ENCODE measurements at places on chromosomes 13 and 19.

DNA sequence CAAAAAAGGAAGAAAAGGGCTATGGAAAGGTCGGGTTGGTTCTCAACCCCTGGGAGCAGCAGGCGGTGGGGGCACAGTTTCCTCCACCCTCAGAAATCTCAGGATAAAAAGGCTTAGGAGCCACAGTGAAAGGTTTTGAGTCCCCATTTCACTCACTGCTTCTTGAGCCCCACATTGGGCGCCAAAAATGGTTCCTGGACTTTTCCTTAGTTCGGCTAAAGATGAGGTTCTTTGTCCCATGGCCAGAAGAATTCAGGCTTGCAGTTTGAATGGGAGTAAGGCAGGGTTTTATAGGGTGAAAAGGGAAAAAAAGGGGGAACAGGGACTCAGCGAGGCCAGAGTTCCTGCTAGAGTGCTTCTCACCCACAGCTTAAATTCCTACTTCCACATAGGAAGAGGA is 179.5 kb downstream of the GGACT start:
- no peak for DNase-seq

- no peak for DNase-seq
Observed at GRCh38 chr19:18895824-18896341, at the start of gene CERS1. Gene CERS1 (minus strand): TSS chr19:18896158. CDS start chr19:18896072, 86 bp downstream.

- no peak for DNase-seq
Observed at GRCh38 chr19:33098055-33098534, 17.1 kb downstream of the GPATCH1 start.

DNA sequence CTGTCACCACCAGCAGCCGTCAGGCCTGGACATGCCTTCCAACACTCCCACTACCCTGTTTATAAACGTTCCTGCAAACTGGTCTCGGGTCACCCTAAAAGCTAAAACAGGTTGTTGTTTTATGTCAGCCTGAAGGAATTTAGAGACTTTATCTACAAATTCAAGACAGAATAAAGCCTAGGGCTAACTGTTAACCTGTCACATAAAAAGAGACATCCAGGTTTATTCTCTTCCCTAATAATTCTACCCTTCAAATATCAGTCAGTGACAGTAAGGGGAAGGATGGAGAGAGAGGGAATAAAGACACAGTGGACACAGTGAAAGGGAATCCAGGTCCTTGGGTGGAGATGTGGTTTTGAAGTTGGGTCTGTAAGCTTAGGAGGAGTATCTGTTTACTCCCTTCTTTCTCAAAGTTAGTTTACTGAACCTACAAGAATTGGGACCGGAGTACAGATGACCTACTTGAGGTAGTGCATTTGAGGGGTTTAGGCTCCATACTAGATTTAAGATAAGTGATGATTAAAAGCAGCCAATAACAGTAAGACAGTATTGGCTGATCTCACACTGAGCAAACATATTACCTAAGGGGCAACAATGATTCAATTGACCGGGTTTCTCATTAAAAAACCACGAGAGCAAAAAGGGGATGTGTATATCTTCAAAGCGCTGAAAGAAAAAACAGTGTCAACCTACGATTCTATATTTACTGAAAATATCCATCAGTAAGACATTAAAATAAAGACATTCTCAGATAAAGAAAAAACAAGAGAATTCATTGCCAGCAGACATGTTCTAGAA is 142.7 kb downstream of the USP12 start:
- no peak for DNase-seq

DNA sequence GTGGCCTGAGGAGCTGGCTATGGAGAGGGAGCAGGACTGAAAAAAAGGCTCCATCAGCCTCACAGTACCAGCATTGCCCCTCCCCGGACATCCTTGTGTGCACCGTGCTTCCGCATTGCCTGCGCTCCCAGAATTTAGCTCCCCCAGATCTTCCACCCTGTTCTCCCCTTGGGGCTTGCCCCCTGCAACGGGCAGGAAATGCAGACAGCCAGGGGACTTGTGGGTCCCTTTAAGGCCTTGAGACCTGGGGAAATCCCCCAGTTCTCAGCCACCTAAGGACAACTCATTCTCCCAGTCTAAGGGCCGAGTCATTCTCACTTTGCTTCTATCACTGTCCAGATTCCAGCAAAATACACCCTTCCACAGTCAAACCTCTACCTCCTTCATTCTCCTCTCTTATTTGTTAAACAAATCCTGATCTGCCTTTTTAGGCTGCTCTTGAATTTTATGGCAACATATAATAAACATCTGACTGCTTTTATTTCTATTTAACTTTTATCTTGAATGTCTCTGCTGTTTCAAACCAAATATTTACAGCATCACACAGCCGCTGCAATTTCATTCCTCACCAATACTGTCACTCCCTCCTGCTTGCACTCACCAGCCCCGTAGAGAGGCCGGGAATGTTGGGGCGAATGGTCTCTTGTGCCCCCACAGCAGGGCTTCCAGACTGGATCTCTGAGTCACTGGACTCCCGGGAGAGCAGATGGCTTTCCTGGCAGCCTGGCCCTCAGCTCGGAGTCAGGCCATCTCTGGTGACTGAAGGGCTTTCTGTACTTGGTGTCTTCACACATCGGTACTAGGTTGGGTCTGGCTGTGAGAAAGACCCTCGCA is 221.9 kb downstream of the TSHZ3 start:
- no peak for DNase-seq

DNA sequence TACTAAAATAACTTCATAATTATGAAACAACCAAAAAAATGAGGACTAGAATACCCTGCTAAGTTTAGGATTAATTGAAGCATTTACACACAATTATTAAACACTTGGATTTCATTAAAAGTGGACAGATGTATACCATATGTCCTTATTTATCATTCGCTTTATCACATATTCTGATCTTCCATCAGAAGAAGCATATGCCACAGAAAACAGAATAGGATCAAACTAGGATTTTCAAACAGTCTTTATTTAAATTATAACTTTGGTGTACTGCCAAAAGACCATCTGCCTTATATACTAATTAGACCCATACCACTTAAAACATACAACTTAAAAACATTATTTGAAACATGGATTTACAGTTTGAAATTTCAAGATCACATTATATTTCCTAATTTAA is 727.1 kb upstream of the KLHL1 start:
- DNase-seq: no peak

DNA sequence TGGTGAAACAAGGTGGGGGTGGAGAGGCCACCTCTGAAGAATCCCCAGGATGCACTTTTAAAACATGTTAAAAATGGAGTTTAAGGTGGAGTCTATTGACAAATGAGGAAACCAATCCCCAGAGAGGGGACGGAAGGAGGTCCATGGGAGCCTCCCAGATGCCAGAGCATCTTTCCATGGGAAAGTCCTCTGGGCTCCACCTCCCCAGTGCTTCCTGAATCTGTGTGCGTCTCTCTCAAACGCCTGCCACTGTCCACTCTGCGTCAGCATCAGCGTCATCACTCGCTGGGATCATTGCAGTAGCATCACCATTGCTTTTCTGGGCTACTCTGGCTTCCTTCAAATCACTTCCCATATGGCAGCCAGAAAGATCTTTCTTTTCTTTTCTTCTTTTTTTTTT is 6.2 kb downstream of the GPR4 start:
- no peak for DNase-seq

DNA sequence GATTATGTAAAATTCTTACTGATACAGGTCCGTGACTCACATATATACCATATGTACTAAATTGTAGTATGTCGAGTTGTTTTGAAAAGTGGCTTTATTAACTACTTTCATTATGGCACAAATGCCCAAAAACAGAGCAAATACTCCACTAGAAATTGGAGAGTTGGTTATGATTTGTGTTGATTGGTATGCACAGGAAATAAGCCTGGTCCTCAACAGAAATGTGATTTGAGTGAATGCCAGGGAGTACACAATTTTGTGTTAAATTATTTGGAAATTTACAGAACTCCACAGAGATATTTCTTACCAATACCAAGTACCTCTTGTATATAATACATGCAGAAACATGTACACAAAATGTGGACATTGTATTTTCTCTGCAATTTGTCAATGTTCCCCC is 676.7 kb downstream of the PCDH9 start:
- DNase-seq: no peak

GRCh38 chr13:38688674-38689073 is 1.8 kb downstream of the FREM2 start:
- DNase-seq: no peak

GRCh38 chr13:51520524-51520923 is 63.7 kb upstream of the WDFY2 start:
- DNase-seq: no peak

DNA sequence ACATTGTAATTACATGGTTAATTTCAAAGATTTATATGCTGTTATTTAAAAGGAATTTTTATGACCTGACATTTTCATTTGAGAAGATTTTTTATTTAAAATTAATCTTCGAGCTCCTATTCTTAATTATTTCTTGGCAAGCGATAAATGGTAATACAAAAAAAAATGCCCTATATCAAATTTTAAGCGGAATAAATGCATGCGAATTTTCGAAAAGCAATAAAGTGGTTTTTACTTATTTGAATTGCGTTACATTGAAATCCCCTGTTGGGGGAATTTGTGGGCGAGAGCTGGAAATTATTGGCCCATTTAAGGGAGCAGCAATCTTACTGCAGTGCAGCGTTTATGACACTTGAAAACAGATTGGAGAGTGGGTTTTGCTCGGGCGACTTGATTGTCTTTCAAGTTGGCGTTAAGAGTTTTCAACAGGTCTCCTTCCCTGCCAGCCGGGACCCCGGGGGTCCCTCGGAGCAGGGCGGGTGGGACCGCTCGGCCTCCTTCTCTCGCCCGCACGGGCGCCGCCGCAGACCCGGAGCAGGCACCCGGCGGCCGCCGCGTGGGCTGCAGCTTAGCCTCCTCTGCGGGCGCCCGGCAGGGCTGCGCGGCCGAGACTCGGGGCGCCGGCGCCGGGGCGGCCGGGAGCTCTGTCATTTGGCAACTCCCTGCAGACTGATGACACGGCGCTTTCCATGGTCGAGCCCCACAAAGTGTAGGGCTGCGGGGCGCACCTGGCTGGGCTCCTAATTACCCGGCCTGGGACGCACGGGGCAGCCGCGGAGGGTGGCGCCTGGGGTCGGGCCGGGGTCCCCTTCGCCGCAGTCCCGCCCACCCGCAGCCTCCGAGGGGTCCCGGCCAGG is 255.1 kb upstream of the SOX21 start:
- DNase-seq: no peak

GRCh38 chr19:42352301-42353259 is 27.1 kb downstream of the MEGF8 start:
- DNase-seq: no peak

DNA sequence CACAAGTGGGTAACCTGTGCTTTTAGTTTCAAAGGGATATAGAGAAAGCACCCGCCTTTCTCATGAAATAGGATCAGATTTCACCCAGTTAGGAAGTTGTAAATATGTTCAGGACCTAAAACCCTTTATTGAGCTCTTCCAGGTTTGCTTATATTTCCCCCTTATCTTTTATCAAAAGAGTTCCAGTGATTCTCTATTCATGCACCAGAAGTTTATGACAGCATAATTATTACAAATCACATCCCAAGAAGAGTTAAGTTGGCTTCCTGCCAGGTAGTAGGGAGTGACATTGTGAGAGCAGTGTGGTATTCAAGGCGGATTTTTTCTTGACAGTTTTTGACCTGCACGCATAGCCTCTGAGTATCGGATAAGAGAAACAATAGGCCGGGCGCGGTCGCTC is 190.3 kb downstream of the STK24 start:
- no peak for DNase-seq

- no peak for DNase-seq
Observed at GRCh38 chr19:41877916-41878905, 1.1 kb downstream of the CD79A start.

DNA sequence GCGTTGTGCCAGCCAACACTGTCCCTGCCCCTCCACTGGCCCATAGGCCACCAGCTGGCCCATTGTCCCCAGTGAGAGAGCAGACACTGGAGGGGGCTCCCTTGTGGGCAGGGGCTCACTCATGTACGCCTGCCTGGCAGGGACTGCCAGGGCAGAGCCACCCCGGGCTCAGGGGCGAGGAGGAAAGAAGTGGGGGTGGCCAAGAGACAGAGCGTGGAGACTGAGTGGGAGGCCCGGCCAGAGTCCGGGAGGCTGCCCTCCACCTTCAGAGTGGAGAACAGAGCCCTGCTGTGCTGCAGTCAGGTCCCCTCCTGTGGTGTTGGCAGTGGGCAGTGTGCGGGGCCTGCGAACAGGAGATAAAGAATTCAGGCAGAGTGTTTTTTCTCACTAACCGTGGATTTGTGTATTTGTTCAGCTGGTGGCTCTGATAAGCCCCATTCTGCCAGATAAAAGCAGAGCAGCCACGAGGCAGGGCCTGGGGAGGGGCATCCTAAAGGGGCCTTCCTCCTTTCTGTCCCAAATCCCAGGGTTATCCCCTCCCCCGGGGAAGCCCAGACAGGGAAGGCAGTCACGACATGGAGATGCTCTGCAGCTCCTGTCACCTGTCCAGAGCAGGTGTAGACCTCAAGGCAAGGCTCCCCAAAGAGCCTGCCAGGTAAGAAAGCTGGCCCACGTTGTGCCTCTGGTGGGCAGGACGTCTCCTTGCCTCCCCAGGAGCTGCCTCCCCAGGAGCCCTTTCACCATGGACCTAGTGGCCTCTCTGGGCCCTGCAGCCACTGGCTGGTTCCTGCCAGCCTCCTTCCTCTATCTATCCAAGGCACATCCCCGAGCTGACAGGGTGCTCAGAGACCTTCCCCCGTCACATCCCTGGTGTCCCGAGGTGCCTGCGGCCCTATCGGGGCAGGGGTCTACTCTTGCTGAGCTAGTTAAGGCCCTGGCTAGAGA is 33.0 kb downstream of the LYL1 start:
- DNase-seq: no peak

- DNase-seq: no peak
Observed at GRCh38 chr13:113297370-113298042, 467 bp downstream of the LAMP1 start.

DNA sequence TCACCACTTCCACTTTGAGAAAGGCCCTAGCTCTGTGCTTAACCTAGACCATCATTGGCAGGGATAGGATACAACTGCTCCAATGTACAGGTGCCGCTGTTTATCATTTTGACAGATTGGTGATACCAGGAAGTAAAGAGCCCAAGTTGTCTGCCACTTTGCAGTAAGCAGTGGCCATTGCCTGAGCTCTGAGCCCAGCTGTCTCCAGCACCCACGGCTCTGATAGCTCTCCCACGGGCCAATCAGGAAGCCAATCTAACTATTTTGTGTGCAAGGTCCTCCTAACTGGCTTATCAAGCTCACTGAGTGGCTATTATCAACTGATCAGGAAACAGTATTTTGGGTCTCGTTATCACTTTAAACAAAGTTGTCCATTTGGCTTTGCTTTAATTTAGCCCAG is 181.1 kb downstream of the DCT start:
- DNase-seq: no peak

DNA sequence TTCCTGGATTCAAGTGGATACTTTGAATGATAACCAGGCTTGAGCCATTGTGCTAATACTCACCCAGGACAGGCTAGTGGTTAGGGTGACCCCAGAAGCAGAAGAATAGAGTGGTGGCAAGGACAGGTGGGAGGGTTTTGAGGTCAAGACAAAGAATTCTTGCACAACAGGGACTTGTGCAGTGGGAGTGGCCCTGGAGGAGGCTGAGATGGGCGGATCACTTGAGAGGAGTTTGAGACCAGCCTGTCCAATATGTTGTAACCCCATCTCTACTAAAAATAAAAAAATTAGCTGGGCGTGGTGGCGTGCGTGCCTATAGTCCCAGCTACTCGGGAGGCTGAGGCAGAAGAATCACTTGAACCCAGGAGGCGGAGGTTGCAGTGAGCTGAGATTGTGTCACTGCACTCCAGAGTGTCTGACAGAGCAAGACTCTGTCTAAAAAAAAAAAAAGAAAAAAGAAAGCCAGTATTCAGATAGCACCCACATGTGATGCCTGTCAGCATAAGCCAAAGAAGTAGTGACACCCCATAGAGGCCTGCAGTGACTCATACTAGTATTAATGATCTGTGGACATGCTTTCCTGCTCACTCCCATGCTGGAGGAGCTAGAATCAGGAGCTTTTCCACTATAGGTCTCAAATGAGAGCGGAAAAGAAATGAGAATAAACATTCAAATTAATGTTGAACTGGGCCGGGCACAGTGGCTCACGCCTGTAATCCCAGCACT is 78.7 kb downstream of the RNF17 start:
- DNase-seq: no peak
